Fibroblast of skin of left quadriceps (primary cell): ENCODE measurements at places on chromosomes 5 and 9.

GRCh38 chr5:133524666-133525065 is 87.7 kb downstream of the FSTL4 start:
- DNase-seq, result no peak

GRCh38 chr5:167208911-167209310 is 1082.5 kb upstream of the WWC1 start:
- peak; percentile 18 for DNase-seq

GRCh38 chr9:126952205-126952977 is 37.8 kb downstream of the RALGPS1 start:
- DNase-seq, result no peak

- no peak for DNase-seq
These were observed 23.4 kb downstream of the PROP1 start for GRCh38 chr5:177972613-177973012.

GRCh38 chr5:158354958-158355357 is 496.0 kb upstream of the CLINT1 start:
- no peak for DNase-seq

DNA sequence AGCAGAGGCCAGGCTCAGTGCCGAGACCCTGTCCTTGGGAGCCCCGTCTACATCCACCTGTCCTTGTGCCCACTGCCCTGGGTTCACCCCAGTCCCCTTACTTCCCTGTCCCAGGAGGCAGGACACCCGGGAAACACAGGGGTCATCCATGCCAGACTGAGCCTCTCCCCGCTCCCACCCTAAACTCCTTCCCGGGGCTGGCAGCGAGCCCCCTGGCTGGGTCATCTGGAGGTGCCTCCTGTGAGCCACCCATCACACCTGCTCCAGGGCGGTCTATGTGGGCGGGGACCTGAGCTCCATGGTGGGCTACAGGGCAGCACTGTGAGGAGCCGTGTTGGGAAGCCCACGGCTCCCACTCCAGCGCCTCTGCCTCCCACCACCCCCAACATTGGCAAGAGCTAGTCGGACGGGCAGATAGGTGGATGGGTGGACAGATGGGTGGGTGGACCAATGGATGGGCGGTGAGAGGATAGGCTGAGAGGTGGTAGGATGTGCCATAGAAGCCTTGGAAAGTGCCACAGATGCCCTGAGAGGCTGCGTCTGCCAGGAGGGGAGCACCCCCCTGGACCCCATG is 42.5 kb upstream of the RXRA start:
- no peak for DNase-seq

DNA sequence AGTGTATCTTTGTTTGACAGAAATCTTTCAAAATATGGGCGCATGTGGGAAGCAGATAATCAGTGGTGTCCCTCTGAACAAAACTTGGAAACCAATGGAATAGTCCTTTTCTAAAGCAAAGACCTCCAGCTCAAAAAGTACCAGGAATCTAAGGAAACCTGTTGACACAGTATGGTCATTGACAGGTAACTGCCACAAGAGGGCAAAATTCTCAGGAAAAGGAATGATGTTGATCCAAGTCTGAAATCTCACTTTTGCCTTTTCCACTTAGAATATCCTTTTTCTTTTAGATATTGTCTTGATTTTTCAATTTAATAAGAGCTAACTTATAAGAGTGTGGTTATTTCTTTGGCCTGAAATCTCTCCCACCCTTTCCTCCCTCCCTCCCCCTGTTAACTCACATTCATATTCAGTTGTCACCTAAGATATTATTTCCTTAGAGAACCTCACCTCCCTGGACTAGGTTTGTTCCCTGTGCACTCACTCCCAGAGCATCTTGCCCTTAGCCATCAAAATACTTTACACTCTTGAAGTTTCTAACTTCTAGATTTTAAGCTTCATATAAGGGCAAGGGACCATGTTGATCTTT is 59.0 kb upstream of the BARX1 start:
- DNase-seq, result no peak

GRCh38 chr9:89542401-89543021 is 44.6 kb upstream of the SEMA4D start:
- no peak for DNase-seq

GRCh38 chr5:105816961-105817360 is 1853.8 kb downstream of the EFNA5 start:
- no peak for DNase-seq

DNA sequence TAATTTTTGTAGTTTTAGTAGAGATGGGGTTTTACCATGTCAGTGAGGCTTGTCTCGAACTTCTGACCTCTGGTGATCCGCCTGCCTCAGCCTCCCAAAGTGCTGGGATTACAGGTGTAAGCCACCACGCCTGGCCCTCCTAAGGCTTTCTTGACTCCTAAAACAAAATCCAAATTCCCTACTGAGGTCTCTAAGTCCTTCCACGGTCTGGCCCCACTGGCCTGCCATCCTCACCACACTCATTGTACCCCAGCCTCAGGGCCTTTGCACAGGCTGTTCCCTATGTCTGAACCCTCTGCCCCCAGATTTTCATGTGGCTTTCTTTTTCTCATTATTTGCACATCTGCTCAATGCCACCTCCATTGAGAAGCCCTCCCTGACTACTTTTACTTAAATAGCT is 34.7 kb upstream of the MVB12B start:
- DNase-seq, result no peak

GRCh38 chr9:15501179-15501578 is 9.6 kb downstream of the PSIP1 start:
- no peak for DNase-seq

GRCh38 chr5:9765419-9766140 is 135.4 kb upstream of the TAS2R1 start:
- DNase-seq, result peak; percentile 52

DNA sequence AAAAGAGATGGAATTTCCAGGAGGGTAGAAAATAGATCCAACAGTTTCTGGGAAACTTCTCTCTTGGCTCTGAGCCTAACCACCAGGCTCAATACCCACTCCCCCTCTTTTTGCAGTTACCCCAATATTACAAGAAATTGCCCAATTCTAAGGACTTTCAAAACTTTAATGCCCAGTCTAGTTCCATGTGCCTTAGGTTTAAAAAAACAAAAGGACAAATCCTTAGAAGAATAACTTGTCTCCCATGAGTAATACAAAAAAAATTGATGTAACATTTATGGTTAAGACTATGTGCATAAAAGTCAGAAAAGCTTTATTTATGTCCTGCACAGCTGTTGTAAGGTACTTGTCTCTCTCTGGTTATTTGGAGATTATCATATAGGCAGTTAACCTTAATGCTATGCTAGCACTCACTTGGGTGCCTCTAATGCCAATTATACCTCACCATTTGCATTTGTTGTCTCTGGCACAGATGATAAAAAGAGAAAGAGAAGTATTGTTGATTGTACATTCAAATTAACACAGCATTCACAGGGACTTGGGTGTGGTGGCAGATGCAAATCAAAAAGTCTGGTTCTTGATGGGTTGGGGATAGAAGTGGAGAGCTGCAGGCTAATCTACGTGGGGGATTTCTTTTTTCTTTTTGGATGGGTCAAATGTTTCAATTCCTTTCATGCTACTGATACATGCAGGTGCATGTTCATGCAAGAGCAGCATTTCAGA is 159.4 kb downstream of the PIK3R1 start:
- peak; percentile 32 for DNase-seq

- peak; percentile 9 for DNase-seq
These were observed 48.2 kb downstream of the KIF2A start for GRCh38 chr5:62354028-62354874.

DNA sequence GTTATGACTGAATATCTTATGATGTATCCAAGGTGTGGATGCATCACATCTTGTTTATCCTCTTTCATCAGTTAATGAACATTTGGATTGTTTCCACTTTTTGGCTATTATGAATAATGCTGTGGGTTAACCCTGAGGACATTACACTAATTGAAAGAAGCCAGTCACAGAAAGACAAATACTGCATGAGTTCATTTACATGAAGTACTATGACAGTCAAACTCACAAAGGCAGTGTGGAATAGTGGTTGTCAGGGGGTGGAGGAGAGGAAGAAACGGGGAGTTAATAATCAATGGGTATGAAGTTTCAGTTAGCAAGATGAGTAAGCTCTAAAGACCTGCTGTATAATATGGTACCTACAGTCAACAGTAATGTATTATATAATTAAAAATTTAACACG is 409.4 kb upstream of the CTNND2 start:
- no peak for DNase-seq

DNA sequence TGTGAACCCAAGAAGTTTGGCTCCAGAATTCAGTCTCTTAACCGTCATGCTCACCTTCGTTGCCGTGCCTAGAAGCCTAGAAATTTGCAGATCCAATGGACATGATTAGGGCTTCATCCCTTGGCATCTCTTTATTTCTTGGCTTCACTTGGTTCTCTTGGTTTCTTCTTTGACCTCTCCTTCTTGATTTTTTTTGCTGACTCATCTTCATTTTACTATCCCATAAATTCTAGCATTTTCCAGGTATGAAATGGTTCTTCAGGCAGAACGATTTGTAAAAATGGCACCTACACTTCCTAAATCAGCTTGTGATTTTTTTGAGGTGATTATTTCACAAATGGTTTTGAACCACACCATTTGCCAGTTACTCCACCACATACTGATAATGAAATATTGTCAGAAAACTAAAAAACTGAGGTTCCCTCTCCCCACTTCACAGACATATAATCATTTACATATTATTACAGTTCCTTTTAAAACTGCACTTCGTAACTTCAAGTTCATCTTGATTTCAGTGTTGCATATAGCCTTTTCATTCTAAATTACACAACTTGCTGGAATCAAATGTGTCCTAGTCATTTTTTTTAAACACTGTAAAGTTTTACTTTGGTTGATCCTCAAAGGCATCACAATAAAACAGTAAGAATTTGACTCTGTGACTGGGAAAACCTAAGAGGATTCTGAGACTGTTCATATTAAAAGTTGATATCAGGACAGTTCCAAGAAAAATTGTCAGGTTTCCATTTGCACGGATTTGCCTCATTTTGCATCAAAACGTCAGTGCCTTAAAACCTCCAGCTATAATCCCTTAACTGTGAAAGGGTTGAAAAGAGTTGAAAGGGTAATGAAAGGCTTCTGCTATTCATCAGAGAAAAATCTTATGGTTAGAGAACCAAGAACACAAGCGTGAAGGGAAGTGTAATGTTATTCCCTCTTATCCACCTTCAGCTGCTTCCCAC is 8.9 kb upstream of the NREP start:
- no peak for DNase-seq

- DNase-seq, result no peak
These were observed 63.7 kb upstream of the IFNK start for GRCh38 chr9:27460226-27461023.

DNA sequence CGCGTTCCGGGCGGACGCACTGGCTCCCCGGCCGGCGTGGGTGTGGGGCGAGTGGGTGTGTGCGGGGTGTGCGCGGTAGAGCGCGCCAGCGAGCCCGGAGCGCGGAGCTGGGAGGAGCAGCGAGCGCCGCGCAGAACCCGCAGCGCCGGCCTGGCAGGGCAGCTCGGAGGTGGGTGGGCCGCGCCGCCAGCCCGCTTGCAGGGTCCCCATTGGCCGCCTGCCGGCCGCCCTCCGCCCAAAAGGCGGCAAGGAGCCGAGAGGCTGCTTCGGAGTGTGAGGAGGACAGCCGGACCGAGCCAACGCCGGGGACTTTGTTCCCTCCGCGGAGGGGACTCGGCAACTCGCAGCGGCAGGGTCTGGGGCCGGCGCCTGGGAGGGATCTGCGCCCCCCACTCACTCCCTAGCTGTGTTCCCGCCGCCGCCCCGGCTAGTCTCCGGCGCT is at the start of gene DAPK1:
Gene DAPK1, plus strand, starts transcription at position 264 of the 442 bp plus-strand sequence. CDS start 1,211 bp downstream, outside the sequence.
- no peak for DNase-seq

GRCh38 chr5:10019236-10019635 is 230.5 kb downstream of the ATPSCKMT start:
- DNase-seq, result no peak

GRCh38 chr5:139426203-139426885 is 13.0 kb downstream of the DNAJC18 start:
- DNase-seq, result peak; percentile 15

- no peak for DNase-seq
These were observed 89.0 kb downstream of the DRD1 start for GRCh38 chr5:175354964-175355363.

GRCh38 chr9:12629067-12629466 is 64.1 kb upstream of the TYRP1 start:
- DNase-seq, result no peak

DNA sequence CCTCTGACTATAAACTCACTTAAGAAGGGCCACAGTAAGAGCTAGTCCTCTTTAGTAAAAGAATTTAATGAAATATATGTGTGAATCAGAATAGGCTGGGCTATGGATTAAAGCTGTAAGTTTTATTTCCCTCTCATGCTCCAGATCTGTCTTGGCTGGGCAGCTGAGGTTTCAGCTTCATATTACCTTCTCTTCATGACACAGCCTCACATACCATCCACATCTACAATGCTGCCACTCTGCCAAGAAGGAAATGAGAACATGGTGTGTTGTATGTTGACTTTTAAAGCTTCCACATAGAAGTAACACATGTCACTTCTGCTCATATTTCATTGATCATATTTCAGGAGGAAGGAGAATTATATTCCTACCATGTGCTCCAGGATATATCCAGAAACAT is 776.0 kb upstream of the ACO1 start:
- DNase-seq, result no peak

DNA sequence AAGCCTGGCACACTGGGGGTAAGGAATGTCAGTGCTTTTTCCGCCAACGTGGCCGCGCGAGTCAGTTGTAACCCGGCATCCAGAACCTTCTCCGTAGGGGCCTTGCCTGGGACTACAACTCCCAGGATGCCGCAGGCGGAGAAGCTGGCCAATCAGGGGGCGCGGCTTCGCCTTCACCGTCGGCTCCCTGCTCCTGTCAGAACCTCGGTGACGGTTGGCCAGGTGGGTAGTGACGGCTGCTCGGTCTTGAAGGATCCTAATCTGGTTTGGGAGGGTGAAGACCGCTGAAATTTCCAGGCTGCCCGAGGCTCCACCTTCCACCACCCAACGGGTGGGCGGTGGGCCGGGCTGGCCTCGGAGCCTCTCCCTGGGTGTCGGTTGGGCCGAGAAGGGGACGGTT is at the start of gene C5orf58:
Gene C5orf58, plus strand, starts transcription at position 200 of the 400 bp plus-strand sequence. CDS start 1,992 bp downstream, outside the sequence.
- no peak for DNase-seq

- DNase-seq, result no peak
These were observed at the start of gene SYK for GRCh38 chr9:90801241-90801972. TSS of gene SYK (plus strand) at chr9:90801819. CDS start at chr9:90843899, 42,080 bp downstream.

GRCh38 chr9:87889882-87890252 is 7.2 kb downstream of the SPATA31E1 start:
- DNase-seq, result no peak

GRCh38 chr9:123326662-123327093 is 29.3 kb upstream of the CRB2 start:
- DNase-seq, result no peak

- peak; percentile 42 for DNase-seq
These were observed 12.4 kb downstream of the GZMK start for GRCh38 chr5:55036477-55036876.

DNA sequence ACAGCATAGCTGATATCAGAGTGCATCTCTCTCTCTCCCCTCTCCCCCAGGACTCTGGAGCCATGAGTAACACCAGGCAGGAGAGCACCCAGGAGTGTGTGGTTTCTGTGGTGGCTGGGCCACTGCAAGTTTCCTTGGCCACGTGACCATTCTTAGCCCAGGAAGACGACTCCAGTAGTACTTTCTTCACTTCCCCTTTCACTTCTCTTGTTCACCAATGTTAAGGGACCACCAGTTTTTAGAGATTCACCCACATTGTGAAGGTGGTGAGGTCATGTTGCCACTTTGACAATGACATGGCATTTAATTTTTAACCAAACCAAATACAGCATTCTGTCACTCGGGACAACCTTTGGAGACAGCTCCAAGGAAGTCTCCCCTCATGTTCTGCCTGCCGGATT is 17.9 kb upstream of the DAPK1 start:
- DNase-seq, result no peak
